Lung (tissue), 17 donors: ENCODE measurements at places on chromosomes 13 and 19. TPM values are rescaled to one million over a fixed set of nuclear protein-coding genes. Genes with fewer than 3 reads are reported as not detected.

The USP12 gene
- total RNA-seq = 23.5 TPM

The KLK14 gene
- 3.9 TPM for total RNA-seq

The FAM124A gene
- total RNA-seq = 2.0 TPM

The PSPN gene
- 1.5 TPM for total RNA-seq

The ZGLP1 gene
- total RNA-seq = 5.1 TPM

The PRODH2 gene
- total RNA-seq = not detected
